ENCODE measurements at places on chromosomes 7 and 10.

- DNase-seq: no peak
Measured at GRCh38 chr7:117269417-117269816, 53.4 kb downstream of the WNT2 start.

GRCh38 chr10:108791794-108792474 is 1131.4 kb downstream of the XPNPEP1 start:
- DNase-seq: no peak

GRCh38 chr10:117086546-117086945 is 51.5 kb downstream of the VAX1 start:
- no peak for DNase-seq

DNA sequence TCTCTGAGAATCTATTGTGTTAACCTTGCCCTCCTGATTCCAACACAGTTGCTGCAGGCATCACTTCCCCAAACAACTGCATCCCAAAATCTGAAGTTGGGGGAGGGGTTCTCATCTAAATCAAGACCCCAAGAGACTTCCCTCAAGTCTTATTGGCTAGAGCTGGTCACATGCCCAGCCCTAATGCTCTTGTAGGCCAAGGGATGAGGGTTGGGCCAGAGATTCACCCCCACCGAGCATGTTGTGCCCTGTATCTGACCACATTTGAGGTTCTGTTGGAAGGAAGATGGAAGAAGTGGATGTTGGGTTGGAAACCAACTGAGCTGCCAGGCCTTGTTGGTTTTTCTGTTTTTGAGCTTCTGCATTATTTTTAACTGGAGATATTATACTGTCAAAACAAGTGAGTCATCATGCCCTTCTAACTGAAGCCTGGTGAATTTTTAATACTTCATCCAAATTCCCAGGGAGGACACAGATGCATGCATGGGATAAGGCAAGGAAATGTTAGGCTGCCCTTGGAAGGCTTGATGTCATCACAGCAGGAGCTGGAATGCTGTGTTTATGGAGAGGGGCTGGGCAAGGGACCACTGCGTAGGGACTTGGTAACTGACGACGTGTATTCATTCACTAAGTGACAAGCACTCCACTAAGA is 68.6 kb upstream of the CACUL1 start:
- no peak for DNase-seq

GRCh38 chr7:29839302-29839701 is 33.0 kb downstream of the WIPF3 start:
- DNase-seq: no peak

DNA sequence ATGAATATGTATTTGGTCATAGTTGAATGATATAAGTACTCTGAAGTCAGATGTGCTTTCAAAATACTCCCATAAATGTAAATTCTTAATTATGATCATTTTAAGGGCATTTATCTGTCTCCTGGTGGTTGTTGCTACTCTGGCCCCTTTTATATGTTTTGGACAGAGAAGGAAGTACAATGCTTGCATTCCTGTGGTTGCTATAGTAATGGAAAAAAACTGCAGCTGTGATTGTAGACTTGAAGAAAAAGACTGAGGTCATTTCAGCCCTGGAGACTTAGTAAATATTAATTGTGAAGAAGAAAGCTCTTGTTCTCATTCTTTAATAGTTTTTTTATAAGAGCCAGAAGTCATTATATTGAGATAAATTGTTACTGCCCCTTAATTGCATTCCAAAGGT is 70.2 kb upstream of the FERD3L start:
- no peak for DNase-seq

DNA sequence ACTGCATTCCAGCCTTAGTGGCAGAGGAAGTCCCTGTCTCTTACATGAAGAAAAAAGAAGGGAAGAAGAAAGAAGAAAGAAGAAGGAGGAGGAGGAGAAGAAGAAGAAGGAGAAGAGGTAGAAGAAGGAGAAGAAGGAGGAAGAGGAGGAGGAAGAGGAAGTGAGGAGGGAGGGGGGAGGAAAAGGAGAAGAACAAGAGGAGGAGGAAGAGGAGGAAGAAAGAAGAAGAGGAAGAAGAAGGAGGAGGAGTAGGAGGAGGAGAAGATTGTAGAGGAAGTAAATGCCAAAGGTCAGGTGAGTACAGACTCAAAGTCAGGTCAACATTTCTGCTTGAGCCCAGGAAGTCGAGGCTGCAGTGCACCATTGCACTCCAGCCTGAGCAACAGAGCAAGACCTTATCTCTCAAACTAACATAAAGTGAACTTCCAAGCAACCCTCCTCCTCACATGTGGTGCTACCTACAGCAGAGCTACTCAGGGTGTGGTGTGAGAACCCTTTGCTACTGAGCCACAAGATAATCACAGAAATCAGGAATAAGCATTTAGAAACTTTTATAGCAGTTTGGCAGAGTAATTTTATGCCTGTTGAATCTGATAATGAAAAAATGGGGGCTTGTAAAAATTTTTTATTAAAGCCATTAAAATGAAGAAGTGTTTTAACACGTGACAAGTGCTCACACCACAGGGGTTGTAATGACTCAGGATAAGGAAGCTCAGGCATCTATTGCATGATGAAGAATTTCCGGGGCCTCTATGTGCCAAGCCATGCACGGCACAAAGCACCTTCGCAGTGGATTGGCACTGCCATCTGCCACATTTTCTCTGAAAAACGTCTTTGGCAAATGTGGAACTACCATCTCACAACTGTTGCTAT is 224.9 kb upstream of the AUTS2 start:
- DNase-seq: no peak

GRCh38 chr10:102225646-102226541 is at the start of gene ELOVL3:
Gene ELOVL3 (plus strand): TSS chr10:102226299. CDS start chr10:102226549, 250 bp downstream.
- DNase-seq: peak; percentile 80

DNA sequence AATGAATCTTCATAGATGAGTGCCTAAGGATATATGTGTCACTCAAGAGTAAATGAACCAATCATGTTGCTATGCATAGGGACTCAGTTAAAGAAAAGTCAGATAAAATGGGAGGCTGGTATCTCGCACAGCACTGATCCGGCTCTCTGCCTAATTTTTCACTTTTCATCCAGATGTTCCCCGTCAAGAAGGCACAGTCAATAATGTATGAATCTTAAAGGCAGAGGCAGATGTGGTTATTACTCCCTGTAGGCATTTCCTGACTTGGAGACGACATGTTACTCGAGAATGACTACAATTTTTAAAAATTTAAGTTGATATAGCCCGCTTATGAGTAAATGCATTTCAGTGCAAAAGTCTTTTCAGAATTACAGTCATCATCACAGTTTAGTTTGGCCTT is 113.6 kb downstream of the TBXAS1 start:
- no peak for DNase-seq

DNA sequence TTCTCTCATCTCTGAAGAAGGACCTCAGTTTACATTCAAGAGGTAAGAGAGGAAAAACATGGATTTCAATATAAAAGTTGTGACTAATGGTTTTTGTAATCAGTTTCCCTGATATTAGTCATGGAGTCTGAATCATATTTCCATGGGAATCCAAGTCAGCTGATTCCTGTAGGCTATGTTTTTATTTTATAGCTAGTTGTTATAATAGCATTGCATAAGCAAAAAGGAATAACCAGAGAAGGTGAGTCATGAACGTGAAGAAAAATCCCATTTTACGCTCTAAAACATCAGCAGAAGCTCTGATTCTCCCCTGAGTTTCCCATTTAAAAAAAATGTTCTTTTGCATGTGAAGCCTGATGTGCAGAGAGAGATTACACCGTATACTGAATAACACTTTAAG is 299.3 kb downstream of the SFMBT2 start:
- no peak for DNase-seq

DNA sequence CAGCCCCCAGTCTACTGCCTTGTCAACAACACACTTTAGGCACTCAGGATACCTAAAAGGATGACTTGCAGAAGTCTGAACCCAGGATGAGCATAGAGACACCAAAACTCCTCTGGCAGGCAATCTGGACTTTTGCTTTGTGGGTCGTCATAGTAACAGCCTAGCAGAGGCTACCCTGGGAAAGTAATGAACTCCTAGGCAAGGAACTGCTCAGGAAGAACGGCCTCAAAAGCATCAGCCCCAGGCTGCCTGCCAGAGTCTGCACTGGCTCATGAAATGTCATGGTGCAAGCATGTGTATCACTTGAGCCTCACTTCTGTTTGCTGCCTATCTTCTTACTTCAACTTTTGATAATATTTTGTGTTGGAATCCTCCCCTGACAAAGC is 715.1 kb downstream of the GRID1 start:
- DNase-seq: no peak

DNA sequence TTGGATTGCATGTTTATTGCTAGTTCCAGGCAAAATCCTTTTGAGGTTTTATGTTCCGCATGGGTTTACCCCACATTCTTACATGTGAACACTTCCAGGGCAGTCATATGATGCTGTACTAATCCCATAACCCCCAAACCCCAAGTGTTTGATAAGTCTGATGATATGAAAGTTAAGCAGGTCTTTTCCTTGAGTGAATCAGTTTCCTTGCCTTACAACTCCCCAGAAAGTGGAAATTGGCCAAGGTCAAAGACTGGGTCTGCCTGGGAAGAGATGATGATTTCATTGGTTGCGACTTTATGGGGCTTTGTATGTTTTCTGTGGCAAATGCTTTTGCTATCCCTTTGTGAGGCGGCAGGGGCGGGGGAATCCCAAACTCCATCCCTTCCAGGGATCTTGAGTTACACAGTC is 24.7 kb downstream of the AFAP1L2 start:
- DNase-seq: no peak

DNA sequence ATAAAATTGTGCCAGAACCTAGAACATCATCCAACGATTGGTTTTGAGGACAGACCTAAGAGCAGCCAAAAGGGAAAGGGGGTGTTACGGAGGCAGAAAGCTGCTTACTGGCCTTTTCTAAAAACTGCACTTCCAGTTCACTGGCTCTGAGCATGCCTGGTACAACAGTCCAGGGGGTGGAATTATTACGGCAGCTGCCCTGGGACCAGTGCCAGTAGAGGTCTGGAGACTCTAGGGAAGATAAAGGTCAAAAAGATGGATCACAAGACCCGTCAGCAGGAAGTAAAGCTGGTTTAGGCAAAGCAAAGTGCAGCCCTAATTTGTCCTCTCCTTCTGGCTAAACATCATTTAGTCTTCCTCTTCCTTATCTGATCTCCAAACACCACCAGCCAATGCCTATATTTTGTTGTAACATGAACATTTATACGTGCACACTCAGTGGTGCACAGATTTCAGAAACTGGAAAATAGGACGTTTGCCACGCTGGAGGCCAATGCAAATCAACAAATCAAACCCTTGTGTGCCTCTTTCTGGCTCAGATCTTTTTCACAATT is 216.4 kb upstream of the DPP6 start:
- no peak for DNase-seq

DNA sequence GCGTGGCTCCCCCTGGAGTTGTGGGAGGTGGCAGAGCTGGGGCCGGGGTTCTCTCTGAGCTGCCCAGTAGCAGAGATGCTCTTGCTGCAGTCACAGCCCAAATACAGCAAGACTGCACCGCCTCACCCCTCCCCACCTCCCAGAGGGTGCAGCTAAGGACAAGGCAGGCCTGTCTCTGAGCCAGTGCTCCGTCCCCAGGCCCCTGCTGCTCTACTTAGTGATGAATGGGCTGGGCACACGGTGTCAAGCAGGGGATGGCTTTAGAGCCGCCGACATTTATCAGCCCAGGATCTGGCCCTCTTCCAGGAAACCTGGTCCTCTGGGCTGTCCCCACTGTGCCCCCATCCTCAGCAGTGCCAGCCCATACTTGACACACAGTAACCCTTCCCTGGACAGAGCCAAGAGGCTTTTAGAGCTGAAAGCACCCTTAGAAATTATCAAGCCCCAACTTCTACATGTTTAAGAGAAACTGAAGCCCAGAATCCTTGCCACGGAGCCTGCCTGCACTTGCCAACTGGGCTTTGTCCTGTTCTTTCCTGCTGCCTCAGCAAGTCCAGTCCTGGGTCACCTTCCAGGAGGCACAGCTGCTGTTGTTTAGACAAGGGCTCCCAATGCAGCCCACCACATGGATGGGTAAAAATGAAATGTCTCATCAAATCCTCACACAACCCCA is 137.1 kb upstream of the UNC5B start:
- no peak for DNase-seq

DNA sequence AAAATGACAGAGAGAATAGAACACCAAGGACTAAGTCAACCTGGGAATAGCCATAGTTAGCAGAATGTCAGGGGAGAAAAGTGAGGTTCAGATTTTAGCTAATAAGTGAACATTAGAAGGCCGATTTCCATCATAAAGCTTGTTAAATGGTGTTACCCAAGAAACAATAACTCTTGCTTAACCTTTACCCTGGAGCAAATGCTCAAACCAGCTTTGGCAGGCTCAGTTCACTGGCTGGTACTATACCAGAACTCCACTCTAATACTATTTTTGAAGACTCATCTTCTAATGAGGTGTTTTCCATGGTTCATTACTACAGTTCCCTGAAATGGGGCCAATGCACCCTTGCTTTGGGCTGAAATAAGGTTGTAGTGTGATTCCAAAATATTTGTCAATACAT is 61.3 kb downstream of the RNLS start:
- DNase-seq: no peak

GRCh38 chr10:24156686-24157085 is 52.3 kb upstream of the KIAA1217 start:
- DNase-seq: no peak

DNA sequence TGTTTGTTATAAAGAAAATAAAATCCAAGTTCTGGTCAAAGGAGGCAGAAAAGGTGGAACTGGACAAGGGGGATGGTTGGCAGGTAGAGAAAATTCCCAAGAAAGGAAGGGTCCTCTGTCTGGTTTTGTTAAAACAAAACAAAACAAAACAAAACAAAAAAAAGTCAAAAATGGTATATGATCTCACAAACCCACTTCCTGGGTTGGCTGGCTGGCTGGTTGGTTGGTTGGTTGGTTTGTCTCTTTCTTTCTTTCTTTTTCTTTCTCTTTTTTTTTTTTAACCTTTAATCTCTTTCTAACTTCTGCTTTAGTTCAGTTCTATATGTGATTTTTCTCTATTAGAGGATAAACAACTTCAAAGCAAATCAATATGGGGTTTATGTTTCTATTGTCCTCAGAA is 41.1 kb upstream of the CPN1 start:
- DNase-seq: no peak

DNA sequence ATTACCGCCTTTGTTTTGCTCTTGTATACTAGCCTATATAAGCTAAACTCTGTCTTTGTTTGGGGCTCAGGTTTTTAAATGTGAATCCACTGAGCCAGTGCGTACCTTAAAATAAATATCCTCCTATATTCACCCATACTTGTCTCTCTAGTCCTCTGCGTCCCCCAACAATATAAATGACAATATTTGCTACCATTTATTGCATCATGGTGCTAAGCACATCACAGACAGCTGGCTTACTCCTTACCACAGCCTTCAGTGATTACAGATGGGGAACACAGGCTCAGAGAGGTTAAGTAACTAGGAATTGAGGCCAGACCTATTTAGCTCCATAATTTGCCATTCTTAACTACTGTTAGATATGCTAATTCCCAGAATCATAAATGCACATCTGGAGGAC is 3.4 kb upstream of the ADCK2 start:
- DNase-seq: no peak

- DNase-seq: no peak
Measured at GRCh38 chr10:78776756-78777155, 292.0 kb upstream of the ZMIZ1 start.

DNA sequence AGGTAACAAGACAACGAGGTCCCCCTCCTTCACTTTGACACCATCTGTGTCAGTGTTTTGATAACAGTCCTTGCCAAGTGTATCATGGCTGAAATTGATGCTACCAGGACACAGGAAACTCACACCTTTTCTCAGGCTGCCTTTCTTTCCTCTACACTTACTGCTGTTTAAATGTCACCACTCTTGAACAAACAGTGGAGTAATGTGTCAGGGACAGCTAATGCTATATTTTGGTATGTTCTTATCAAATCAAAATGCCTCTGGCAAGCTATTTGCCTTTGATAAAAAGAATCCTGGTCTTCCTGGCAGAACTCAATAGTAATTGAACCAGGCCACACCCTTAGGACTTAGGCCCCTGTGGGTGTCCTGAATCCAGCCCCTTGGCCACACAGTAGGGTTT is 692.9 kb downstream of the LRMDA start:
- DNase-seq: no peak

All from stimulated activated CD8-positive, alpha-beta memory T cell treated with anti-CD3 and anti-CD28 coated beads, Interleukin-15, amount 100 ng/mL, for 48 hours (primary cell).